ENCODE measurements at places on chromosomes 5 and 9. TPM values are rescaled to one million over a fixed set of nuclear protein-coding genes. Genes with fewer than 3 reads are reported as not detected.

TSSK1B gene
- total RNA-seq = 4.0 TPM

ERCC6L2 gene
- 57.7 TPM for total RNA-seq

ATP6V0E1 gene
- total RNA-seq = 171 TPM

OSMR gene
- total RNA-seq = 14.3 TPM

IRX2 gene
- 10.2 TPM for total RNA-seq

PCDHGB2 gene
- total RNA-seq = 10.5 TPM

LCP2 gene
- total RNA-seq = 11.3 TPM

PCDHGA10 gene
- total RNA-seq = 11.1 TPM

TMEFF1 gene
- 2.7 TPM for total RNA-seq

LCN1 gene
- not detected for total RNA-seq

SLC46A2 gene
- total RNA-seq = 0.80 TPM

FBN2 gene
- 6.6 TPM for total RNA-seq

MPDZ gene
- 26.9 TPM for total RNA-seq

SHOC1 gene
- total RNA-seq = not detected

KCNMB1 gene
- 9.1 TPM for total RNA-seq

FAM151B gene
- total RNA-seq = 3.2 TPM

WNK2 gene
- 136 TPM for total RNA-seq

ASPN gene
- 0.68 TPM for total RNA-seq

SLC4A9 gene
- total RNA-seq = not detected

TMEM267 gene
- total RNA-seq = 11.8 TPM

IFNA7 gene
- not detected for total RNA-seq

FAM221B gene
- total RNA-seq = 0.46 TPM

SLC25A48 gene
- 0.77 TPM for total RNA-seq

HMCN2 gene
- total RNA-seq = 2.9 TPM

CNTNAP3B gene
- 5.0 TPM for total RNA-seq

MARCOL gene
- total RNA-seq = not detected

OR1Q1 gene
- not detected for total RNA-seq

CHSY3 gene
- total RNA-seq = 0.09 TPM

NMUR2 gene
- 7.0 TPM for total RNA-seq

GFPT2 gene
- total RNA-seq = 3.2 TPM

TSPAN17 gene
- 38.1 TPM for total RNA-seq

All from prostate gland (tissue), 2 donors.